Glomerular endothelial cell (primary cell): ENCODE measurements at places on chromosomes 5 and 9. TPM values are rescaled to one million over a fixed set of nuclear protein-coding genes. Genes with fewer than 3 reads are reported as not detected.

The HRCT1 gene
- 0.47 and 0.63 TPM in 2 replicates for total RNA-seq

GRCh38 chr9:37668116-37668601 lies 17.4 kb downstream of the FRMPD1 start:
- no peak for DNase-seq

GRCh38 chr5:95668216-95668615 lies 14.6 kb downstream of the SPATA9 start:
- no peak for DNase-seq

- DNase-seq = no peak
Measured at GRCh38 chr9:129983891-129984290, 59.1 kb downstream of the FNBP1 start.

DNA sequence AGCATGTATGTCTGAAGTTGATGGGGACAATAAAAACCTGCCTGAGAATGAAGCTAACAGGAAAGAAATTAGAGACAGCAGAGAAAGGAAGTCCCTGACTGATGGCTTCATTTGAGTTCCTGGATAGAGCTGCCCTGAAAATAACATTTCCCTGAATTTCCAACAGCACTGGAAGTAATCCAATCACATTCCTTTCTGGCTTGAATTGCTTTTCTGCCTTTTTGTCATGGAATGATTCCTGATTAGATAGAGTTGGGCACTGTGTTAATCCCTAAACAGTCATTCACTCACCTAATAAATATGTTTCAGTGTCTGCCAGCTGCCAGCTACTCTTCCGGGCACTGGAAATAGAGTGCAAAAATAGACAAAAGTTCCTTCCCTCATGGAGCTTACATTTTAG lies 30.0 kb upstream of the SH3RF2 start:
- no peak for DNase-seq

The AGXT2 gene
- not detected in 2 replicates for total RNA-seq

DNA sequence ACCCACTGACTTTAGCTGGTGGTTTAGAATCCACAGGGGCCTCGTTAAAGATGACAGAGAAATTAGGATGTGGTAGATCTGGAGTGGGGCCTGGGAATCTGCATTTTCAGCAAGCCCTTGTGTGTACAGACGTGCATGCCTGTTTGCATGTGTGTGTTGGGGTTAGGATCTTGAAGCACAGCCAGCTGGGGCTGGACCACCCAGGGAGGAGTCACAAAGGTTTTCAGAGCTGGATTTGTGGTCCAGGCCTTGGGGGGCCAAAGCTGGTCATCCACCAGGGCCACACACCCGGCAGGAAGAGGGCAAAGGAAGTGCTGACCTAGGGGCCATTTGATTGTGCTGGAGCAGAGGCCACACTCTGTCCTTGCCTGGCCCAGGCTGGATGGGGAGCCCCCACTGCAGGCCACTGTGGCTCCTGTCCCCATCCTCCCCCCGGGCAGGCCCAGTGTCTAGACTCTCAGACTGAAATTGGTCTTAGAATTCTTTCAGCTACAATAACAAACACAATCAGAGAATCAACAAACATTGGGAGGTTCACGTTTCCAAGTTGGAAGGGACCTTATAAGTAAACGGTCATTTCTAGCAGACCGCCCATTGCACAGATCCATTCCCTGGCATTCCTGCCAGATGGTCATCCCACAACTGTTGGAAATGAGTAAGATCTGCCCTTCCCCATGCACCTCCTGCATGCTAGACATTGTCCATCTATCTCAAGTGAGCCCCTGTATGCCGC lies 10.3 kb downstream of the CDX1 start:
- no peak for DNase-seq

DNA sequence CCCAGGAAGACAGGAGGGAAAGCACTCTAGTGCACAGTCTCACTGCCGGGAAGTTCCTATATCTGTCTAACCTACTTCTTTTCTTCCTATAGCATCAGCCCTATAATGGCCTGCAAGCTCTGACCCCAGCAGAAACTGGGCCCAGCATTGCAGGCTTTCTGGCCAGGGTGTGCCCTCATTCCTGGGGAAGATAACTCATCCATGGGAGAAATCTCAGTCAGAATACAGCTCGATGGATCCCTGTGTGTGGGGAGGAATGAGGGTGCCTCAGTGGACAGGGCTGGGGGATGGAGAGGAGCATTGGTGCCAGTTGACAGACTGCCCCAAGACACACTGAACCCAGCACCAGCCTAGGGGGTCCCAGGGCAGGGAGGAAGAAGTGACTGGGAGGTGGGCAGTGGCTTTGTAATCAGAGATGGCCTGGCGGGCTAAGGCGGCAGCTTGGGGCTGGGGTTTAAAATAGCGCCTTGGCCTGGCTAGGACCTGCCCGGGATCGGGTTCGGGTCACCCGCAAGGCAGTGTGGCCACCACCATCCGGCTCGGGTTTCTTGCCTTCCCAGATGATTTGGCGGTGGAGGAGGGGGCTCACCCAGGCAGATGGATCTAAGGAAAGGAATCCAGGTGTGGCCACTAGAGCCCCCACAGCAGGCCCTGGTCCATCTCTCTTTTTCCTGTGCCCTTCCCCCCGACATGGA lies 7.6 kb upstream of the CXXC5 start:
- no peak for DNase-seq

- peak; percentile 42 for DNase-seq
Measured at GRCh38 chr5:51651889-51652288, 268.6 kb downstream of the ISL1 start.

DNA sequence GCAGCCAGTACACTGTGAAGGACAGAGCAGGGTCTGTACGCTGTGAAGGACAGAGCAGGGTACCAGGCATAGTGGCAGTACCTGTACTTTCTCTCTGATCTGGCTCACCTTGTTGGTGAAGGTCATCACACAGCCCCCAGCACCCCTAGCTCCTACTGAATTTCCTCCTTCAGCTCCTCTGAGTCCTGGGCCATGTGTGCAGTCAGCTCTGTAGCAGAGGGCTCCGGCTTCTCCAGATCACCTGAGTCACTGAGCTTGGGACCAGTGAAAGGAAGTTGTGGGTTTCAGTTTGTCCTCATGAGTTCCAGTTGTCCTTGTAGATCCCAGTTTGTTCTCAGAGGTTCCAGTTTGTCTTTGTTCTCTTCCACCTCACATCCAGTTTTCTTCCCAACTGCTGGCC lies 5.5 kb downstream of the NUDT2 start:
- DNase-seq = no peak

DNA sequence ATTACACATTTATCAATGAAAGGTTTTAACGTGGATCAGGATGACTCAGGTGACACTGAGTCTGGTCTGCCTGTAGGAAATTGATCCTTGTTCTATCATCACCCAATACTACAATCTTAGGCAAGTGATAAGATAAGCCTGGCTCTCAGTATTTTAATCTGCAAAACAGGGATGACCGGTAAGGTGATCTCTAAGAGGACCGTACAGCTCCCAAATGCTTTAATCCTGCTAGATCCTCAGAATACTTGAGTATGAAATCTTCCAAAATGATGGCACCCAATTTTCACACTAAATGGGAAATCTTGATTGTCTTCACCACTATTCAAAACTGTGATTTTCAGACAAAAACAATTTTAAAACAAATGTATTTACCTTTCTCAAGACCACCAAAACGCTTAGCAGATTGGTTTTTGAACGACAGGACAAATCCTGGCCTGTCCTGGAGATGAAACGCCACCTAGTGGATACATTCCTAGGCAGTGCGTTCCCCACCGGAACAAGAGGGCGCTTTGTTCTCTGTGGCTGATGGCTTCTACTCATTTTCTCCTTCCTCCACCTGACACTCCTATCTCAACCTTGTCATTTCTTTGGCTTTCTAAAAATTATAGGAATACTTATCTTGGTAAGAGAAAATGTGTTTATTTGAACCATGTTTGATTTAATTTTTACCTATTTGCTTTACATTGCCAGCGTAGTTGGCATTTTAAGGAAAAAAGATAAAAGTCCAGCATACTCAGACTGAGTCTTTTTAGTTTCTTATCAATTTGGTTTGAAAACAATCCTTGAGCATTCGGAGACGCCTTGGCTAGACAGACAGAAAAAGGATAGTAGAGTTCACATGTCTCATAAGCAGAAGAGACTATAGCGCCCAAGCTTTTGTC lies 41.2 kb upstream of the VCAN start:
- DNase-seq = peak; percentile 33
